ENCODE measurements at places on chromosomes 11 and 22.

DNA sequence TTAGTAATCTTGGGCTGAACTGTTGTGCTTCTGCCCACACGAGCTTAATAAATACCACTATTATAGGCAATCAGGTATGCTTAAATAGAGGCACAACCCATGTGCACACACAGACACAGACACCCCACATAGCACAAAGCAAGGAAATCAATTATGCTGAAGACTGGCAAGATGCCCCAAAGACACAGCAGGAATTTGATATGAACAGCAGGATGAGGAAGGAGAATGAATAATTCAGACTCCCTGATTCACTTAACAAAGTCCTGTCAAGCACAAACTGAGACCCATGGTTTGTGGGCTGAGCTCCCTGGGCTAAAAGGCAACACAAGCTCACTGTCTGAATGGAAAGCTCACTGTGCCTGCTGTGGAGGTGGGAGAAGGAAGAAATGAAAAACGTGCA, 42.5 kb downstream of the RBFOX2 start:
- DNase-seq, result no peak

- DNase-seq, result peak; percentile 64
These were observed 95.0 kb downstream of the SWAP70 start for GRCh38 chr11:9758637-9759518.

DNA sequence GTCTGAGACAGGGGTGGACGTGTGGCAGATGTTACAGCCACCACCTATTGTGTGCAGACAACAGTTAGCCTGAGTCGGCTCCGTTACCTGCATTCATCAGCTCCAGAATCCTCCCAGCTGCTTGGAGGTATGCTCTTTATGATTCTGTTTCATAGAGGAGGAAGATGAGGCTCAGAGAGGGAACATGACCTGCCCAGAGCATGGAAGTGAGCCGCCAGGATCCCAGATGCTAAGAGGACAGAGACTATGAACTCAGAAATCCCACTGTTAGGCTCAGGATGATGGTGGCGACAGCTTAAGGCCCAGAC, 1.5 kb downstream of the EMID1 start:
- DNase-seq, result no peak

GRCh38 chr11:34649597-34649996, 28.7 kb downstream of the EHF start:
- no peak for DNase-seq

DNA sequence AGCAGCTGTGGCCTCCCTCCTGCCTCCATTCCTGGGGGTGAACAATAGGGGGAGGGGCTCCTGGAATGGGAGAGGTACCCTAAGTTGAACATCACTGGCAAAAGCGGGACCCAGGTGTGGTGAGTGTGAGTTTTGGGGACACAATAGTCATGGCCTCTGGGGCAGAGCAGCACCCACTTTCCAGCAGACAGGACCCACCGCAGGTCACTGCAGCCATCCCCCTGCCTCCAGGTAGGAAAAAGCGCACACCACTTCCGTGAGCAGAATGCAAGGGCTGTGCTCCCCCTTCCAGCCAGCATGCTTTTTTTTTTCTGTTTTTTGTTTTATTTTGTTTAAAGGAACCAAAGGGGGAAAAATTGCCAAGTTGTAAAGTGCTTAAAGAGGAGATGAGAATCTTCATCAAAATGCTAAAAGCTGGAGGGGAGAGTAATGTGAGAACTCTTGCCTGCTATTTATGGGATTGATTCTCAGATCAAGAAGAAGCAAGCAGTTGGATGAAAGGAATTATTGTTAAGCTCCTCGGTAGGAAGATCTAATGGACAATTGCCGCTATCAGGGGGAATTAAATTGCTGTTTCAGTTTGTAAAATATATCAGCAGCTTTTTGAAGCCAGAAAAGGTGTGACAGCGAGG, 152.9 kb downstream of the FEZ1 start:
- DNase-seq, result no peak

DNA sequence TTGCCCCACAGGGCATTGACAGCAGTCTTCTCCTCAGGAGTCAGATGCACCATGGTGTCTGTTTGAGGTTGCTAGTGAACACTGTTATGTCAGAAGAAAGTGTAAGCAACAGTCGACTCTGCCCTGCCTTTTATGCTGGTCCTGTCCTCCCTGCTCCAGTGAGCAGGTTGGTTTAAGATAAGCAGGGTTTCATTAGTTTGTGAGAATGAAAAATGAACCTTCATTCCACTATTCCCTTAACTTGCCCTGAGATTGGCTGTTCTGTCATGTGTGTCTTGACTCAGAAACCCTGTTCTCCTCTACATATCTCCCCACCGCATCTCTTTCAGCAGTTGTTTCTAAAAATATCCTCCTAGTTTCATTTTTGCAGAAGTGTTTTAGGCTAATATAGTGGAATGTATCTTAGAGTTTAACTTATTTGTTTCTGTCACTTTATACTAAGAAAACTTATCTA, at the start of gene HBD:
HBD (minus strand) TSS at position 103 of the 454 bp plus-strand sequence; CDS start at position 53, 50 bp downstream.
- DNase-seq, result no peak

Data from endothelial cell (in vitro differentiated cells).